Stimulated activated naive CD4-positive, alpha-beta T cell treated with Interleukin-2 at 50 U/mL for 16 hours (primary cell): ENCODE measurements at places on chromosomes 12 and 14.

- no peak for DNase-seq
Observed at GRCh38 chr12:23446746-23447145, 502.7 kb downstream of the SOX5 start.

DNA sequence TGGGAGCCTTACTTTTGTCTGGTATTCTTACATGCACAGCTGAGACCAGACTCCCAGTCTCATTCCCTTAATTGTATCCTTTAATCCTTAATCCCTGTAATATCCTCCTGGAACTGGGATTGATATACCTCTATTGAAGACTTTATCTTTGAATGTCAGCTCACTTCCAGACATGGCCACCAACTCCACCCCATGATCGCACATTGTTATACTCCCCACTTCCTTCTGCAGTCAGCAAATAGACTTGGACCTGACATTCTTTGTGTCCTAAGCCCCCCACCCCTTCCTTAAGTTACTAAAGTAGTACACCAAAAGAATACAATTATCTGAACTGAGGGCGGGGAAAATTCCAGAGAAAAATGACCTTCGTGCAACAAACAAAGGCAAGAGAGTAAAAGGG, 8.6 kb upstream of the OSBPL8 start:
- DNase-seq: no peak

- no peak for DNase-seq
Observed at GRCh38 chr12:95874452-95874851, 15.7 kb downstream of the SNRPF start.

DNA sequence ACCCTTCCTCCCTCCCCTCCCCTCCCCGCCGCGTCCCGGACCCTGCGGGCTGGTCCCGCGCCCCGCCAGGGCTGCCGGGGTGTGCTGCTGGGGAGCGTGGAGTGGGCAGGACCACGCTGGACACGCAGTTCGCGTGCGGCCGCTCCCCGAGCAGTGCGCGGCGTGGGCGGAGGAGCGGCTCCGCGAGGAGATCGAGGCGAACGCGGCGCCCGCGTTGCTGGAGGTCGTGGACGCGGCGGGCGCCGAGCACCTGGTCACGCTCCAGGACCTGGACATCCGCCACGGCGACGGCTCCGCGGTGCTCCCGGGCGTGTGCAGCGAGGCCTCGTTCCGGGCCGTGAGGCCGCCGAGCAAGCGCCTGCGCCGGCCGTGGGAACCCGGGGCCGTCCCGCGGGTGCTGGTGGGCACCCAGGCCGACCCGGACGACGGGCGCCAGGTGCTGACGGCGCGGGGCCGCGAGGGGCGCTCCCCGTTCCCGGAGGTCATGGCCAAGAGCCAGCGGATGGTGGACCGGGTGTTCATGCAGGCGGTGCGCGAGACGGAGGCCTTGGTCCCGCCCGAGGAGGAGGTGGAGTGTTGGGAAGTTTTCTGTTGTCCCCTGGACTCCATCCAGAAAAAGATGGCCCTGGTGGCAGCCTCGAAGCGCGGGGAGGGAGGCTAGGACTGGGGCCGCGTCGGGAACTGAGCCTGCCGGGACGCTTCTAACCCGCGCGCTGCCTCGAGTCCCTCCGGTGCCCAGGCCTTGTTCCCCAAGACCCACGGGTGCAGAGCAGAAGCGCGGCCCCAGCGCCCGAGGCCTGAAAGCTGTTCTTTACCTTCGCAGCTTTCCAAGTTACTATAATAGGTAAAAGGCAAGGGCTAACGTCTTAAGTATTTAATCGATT, 54.7 kb upstream of the EIF5 start:
- no peak for DNase-seq
